Inflammatory macrophage treated with lipopolysaccharide for 1 hour (primary cell): ENCODE measurements at places on chromosomes 7 and 10.

- no peak for DNase-seq
Observed at GRCh38 chr7:4138866-4139265, 543.2 kb upstream of the FOXK1 start.

DNA sequence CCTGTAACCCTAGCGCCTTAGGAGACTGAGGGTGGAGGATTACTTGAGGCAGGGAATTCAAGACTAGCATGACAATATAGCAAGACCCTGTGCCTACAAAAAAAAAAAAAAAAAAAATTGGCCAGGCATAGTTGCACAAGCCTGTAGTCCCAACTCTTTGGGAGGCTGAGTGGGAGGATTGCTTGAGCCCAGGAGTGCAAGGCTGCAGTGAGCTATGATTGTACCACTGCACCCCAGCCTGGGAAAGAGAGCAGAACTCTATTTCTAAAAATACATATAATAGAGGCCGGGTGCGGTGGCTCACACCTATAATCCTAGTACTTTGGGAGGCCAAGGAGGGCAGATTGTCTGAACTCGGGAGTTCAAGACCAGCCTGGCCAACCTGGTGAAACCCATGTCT is 10.2 kb upstream of the SORBS1 start:
- DNase-seq, result no peak

DNA sequence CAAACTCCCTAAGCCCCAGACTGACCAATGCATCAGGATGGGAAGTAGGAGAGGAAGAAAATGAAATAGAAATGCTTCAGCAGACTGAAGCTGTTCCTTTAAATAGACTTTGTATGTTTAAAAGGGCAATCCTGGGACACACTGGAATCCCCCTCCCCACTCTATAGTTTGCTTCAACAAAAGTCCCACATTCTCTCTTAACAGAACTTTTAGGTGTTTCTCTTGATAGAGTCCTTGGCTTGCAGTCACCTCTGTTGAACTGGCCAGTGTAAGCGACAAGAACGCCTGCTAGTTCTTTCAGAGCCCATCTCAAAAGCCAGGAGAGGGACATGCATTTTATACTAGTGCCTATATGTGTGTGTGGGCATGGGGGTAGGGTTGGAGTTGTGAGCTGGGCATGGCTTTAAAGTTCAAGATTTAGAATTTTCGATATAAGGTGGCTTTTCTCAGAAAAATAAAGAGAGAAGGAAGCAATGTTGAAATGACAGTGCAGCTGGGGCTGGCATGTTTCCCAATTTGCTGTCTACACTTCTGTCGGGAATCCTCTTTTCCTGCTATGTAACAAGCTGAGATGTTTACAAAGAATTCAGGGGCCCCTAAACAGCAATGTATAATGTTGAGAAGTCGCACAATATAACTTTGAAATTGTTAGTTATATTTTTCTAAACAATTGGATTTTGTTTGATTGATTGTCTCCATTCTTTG is 2.1 kb downstream of the TBX20 start:
- no peak for DNase-seq

DNA sequence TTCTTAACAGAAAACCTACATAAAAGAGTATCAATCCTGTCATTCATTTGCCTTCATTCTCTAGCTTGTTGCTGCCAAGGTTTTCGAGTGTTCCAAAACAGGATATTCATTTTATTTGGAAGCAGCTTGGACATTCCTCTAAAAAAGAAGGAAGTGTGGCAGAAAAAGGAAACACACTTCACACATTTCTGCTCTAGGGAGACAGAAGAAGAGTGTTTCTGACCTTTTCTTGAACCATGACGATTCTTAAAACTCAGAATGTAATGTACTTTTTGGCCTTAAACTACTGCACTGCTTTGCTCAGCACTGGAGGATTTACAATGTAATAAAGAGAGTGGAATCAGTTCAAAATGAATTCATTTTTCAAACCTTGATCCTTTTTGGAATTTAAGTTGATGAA is 81.3 kb downstream of the SEMA3A start:
- DNase-seq, result no peak

GRCh38 chr7:145169908-145170307 is 334.1 kb upstream of the TPK1 start:
- DNase-seq, result no peak

DNA sequence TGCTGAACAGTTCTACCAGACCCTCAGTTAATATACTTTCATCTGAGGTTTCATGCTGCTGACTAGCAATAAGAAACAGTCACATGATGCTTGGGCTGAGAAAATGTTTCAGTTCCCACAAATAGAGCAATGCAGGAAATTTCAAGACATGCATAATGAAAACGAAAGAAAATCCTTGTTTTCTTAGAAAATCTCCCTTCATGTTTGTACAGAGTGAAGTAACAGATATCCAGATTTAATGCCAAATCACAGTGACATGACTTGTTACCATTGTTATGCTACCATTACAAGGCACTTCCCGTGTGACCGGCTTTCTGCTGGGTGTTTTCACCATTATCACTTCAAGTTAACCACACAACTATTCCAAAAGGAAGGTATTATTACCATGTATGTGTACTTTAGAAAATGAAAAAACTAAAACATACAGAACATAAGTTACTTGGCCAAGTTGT is 121.7 kb downstream of the DOCK4 start:
- DNase-seq, result peak; percentile 97

DNA sequence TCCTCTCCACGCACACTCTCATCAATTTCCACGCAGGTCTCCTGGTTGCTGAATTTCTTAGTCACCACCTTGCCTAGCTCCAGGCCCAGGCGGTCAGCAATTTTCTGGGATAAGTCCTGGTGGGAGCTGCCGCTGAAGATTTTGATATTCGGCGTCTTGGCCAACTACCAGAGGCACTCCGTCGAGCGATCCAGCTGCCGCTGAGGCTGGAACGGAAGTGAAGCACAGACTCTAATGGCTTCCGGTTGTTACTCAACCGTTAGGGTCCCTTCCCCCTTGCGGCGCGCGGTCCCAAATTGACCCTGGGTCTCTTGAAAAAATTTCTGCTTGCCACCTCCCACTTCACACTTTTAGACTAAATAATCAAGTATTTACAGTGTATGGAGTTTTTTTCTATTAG is at the start of gene PRPS1L1:
Gene PRPS1L1 (minus strand): TSS at position 219 of the 400 bp plus-strand sequence.
- DNase-seq, result no peak

GRCh38 chr10:89643812-89644690 is 991 bp downstream of the PANK1 start:
- peak; percentile 90 for DNase-seq

DNA sequence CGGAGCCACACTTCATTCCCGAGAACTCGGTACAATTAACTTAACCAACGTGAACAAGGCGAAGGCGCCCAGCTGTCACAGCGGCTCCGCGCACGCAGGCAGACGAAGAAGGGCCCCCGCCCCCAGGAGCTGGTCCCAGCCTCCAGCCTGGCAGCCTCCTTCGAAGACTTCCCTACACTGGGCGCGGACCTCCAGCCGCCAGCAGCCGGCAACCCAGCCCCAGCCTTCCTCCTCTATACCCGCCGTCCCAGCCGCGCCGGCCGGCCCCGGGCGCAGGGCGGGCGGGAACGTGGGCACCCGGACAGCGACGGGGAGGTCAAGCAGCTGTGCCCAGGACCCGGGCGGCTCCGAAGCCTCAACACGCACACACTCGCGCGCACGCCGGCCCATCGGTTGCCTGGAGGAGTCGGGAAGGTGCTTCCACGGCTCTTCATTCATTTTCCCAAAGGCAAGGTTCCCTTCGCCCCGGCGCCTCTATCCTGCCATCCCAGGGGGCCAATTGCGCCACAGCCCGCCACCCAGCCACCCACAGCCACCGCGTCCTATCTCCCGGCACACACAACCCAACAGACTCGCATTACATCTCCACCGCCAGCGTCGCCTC is 1.6 kb downstream of the CHST15 start:
- peak; percentile 46 for DNase-seq
